ENCODE measurements at places on chromosomes 6 and 20.

GRCh38 chr20:25023356-25023755 lies 30.8 kb upstream of the APMAP start:
- peaks cover 3% of the 10 kb centered on the region for H3K36me3 ChIP-seq
- no peaks in the 10 kb centered on the region for H3K27me3 ChIP-seq
- H3K4me1 ChIP-seq: no peaks in the 10 kb centered on the region

DNA sequence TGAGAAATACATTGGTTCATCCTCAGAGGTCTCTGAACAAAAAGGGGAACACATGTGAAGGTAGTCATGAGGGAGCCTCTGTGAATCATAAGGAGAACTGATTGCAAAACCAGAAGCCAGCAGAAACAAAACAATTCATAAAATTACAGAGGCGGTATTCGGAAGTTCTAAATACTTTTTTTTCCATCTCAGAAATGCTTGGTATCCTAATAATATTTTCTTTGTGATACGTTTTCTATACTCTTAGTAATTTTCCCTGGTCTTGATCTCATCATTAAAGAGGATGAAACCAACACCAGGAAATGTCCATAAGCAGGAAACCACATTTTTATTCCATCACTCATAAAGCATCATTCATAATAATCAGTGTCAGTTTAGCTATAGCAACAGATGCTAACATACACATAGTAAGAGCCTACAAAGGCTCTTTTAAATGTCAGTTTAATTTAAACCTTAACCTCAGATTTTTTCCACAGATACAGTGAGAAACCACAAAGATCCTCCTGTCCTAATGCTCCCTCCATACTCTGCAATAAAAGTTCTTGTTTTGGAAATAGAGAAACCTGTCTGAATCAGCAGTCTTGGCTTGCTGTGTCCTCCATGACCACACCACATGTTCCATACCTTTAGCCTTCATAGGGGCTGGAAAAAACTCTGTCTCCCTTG lies 29.2 kb downstream of the SGK1 start:
- H3K27me3 ChIP-seq: no peaks in the 10 kb centered on the region
- peak overlapping the region; percentile 85 for H3K27ac ChIP-seq
- peak; percentile 15 for DNase-seq
- no peaks in the 10 kb centered on the region for H3K36me3 ChIP-seq
- peaks cover 22% of the 10 kb centered on the region for H3K4me1 ChIP-seq
- H3K4me3 ChIP-seq: peak overlapping the region; percentile 21

- no peak within 1 kb of the TSS for H3K27ac ChIP-seq
- peaks cover 26% of the 10 kb centered on the region for H3K27me3 ChIP-seq
- peaks cover 9% of the 10 kb centered on the region for H3K4me1 ChIP-seq
- peak; percentile 22 for DNase-seq
- H3K36me3 ChIP-seq: no peaks in the 10 kb centered on the region
Observed at GRCh38 chr6:151807513-151808370, at the start of gene ESR1. Gene ESR1, plus strand, starts transcription at chr6:151807682. Its CDS starts 231 bp downstream, at chr6:151807913.

- H3K36me3 ChIP-seq: no peaks in the 10 kb centered on the region
- peaks cover 14% of the 10 kb centered on the region for H3K27me3 ChIP-seq
- no peak for DNase-seq
- peaks cover 17% of the 10 kb centered on the region for H3K4me1 ChIP-seq
- H3K27ac ChIP-seq: no peak overlapping the region
Observed at GRCh38 chr6:106446287-106446885, 85.9 kb downstream of the CRYBG1 start.

DNA sequence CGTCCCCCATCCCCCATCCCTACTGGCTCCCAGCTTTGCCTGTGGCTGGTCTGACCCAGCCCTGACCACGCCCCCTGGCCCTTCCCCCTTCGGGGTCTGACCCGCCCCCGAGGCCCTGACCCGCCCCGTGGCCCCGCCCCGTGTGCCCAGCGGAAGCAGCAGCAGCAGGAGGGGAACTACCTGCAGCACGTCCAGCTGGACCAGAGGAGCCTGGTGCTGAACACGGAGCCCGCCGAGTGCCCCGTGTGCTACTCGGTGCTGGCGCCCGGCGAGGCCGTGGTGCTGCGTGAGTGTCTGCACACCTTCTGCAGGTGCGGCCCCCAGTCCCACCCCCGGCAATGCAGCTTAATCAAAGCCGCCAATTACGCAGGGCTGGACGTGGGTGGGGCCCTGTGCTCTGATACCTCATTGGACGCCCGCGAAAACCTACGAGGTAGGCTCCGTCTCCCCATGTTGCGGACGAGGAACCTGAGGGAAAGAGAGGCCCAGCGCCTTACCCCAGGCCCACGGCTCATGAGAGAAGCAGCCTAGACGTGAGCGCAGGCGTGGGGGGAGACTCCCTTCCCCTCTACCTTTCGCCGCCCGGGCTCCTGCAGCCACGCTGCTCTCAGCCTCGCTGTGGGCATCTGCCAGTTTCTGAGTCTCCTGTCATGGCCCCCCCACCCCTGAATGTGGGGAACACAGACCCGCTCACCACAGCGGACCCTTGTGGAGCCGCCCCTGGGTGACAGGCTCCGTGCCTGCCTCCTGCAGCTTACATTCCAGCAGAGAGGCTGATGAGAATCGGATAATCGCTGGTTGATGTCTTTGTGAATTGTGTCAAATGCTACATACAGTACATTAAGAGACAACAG lies 12.8 kb downstream of the RBCK1 start:
- H3K4me3 ChIP-seq: no peak overlapping the region
- H3K4me1 ChIP-seq: peaks cover 3% of the 10 kb centered on the region
- H3K27ac ChIP-seq: peak overlapping the region; percentile 42
- peak; percentile 27 for DNase-seq
- no peaks in the 10 kb centered on the region for H3K27me3 ChIP-seq

DNA sequence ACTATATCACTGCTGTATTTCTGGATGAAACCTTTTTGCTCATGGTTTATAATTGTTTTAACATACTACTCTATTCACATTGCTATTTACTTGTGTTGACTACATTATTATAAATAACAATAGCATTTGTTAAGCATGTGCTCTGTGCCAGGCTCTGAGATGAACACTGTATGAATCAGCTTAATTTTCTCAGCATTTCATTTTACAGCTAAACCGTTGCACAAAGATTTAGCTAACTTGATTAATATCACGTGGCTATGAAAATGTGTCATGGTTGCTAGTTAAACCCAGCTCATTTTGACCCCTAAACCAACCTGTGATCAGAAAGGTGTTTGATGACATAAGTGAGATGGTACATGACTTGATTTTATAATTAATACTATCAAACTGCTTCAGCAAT lies 77.5 kb downstream of the NCOA7 start:
- H3K27me3 ChIP-seq: no peaks in the 10 kb centered on the region
- H3K4me3 ChIP-seq: no peak overlapping the region
- no peak overlapping the region for H3K27ac ChIP-seq
- no peaks in the 10 kb centered on the region for H3K36me3 ChIP-seq

DNA sequence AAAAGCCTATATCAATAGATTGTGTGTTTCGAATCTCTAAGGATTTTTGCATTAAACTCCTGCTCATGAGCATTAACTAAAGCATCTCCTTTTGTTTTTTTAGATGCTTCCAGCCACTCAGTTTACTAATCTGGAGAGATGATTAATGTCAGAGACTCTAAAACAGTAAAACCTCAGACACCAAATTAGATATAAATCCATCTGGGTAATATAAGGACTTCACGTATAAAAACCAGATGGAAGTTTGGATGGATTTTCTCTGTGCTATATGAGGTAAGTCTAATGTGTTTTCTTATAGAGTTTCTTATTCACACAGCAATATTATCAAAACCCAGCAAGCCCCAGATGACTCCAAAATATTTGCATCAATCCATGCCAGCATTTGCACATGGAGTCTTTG lies 137.2 kb downstream of the SYNE1 start:
- H3K27me3 ChIP-seq: no peaks in the 10 kb centered on the region
- H3K4me3 ChIP-seq: no peak overlapping the region
- no peak overlapping the region for H3K27ac ChIP-seq

- no peak overlapping the region for H3K4me3 ChIP-seq
- no peak overlapping the region for H3K27ac ChIP-seq
- no peaks in the 10 kb centered on the region for H3K36me3 ChIP-seq
Observed at GRCh38 chr6:136960781-136961180, 38.7 kb downstream of the SLC35D3 start.

GRCh38 chr20:35447082-35447789 lies 8.2 kb upstream of the CEP250 start:
- no peaks in the 10 kb centered on the region for H3K36me3 ChIP-seq
- peak overlapping the region; percentile 83 for H3K4me3 ChIP-seq
- peak; percentile 94 for DNase-seq
- H3K4me1 ChIP-seq: peaks cover 7% of the 10 kb centered on the region

All from activated CD4-positive, alpha-beta memory T cell treated with anti-CD3 and anti-CD28 coated beads for 36 hours (primary cell).